ENCODE measurements at places on chromosomes 2 and 18.

- no peak for DNase-seq
Observed at GRCh38 chr2:44877417-44877816, 64.1 kb upstream of the SIX3 start.

- DNase-seq: no peak
Observed at GRCh38 chr2:222039821-222040220, 259.0 kb downstream of the PAX3 start.

GRCh38 chr18:47632970-47633635, 297.4 kb downstream of the SMAD2 start:
- no peak for DNase-seq

DNA sequence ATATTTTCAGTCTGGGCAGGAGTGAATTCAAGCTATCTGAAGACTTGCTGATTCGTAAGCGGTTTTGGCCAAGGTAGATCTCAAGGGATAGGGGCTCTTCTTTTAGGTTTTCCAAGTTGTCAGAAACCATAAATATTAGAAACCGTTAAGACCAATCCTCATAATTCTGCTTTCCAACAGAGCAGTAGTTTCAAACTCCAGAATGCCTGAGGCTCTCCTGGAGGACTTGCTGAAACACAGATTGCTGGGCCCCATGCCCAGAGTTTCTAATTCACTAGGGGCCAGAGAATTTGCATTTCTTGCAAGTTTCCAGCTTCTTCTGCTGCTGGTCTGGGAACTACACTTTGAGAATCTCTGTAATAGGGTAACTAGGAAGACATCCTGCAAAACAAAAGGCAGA, 1855.7 kb upstream of the CELF4 start:
- DNase-seq: no peak

DNA sequence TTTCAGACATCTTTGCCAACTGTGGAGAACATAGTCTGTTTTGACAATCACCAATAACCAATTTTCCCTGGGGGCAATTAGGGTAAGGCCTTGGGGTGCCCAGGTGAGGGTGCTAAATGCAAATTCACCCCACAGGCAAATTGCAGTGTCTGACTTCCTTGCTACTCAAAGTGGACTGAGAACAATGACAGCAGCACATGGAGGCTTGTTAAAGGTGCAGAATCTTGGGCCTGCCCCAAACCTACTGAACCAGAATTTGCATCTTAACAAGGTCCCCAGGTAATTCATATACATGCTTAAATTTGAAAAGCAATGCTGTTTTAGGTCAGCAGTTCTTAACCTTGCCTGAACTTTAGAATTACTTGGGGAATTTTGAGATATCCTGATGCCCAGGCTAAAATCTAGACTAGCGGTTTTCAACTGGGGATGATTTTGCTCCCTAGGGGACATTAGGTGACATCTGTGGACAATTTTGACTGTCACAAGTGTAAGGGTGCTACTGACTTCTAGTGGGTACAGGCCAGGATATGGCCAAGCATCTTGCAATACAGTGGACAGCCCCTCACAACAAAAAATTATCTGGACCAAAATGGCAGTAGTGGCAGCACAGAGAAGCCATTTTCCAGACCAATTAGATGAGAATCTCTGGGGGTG, 80.2 kb upstream of the GCFC2 start:
- DNase-seq: no peak

DNA sequence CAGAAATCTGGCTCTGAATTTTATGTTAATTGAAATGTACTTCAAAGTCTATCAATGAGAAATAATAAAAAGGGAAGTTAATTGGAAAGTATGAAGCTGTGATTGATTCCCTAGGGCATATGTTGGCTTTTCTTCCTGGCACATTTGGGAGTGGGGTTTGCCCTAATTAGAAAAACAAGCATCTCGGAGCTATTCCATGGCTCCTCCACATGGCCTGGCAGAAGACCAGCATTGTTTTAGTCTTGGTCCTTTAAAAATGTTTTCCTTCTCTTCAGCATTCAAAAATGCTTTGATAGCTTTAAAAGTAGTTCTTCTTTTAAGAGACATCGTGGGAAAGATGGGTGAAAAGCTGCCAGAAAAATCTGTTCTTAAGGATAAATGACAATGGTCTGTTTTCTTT, 445.5 kb upstream of the PKDCC start:
- DNase-seq: no peak

- DNase-seq: no peak
Observed at GRCh38 chr2:24209389-24210105, 34.7 kb downstream of the FAM228A start.

Data from AG04450 (cell line).